ENCODE measurements at places on chromosomes 3 and 15.

DNA sequence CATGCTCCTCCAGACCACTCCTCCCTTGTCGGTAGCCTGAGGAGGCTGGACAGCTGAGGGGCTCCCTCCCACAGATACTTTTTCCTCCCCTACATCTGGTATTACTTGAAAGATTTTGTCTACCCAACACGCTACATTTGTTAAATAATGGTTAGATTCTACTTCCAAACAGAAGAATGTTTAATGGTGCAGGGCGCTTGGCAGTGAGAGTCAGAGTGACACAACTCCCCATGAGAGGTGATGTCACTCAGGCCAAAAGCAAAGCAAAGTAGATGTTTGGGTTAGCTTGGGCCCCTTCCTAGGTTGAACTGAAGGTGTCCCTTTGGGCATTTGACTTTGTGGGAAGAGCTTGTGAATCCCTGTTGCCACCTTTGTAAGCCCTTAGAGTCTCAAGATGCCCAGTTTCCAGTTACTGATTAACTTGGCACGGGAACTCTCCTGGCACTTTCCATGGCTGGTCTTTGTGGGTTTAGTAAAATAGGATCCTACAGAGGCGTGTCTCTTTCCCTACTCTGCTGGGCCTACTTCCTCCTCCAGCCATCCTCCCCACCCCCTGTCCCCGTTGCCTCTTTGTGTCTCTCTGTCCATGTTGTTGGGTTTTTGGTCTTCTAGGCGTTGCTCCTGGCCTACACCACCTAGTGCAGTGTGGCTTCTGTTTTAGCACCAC is 5.6 kb downstream of the LIMD1 start:
- DNase-seq, result no peak

- DNase-seq, result no peak
Observed at GRCh38 chr3:47394881-47395280, 14.1 kb downstream of the PTPN23 start.

DNA sequence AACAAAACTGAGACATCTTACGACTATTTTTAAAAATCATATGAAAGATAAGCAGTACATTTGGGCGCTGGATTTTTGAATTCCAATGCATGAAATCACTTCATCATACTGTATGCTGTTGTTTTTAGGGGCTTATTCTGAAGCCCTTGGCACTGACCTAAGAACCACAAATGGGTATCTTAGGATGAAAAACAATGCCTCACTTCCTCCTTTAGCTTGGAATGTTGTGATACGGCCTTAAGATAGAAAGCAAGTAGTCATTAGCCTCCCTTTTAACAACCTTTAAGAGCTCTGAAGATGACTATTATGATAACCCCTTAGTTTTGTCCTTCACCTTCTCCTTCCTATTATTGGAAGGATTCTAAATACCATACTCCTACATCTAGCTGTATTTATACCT is 289.8 kb downstream of the ARPP21 start:
- no peak for DNase-seq

- DNase-seq, result no peak
Observed at GRCh38 chr3:127789051-127789450, 33.3 kb downstream of the MGLL start.

DNA sequence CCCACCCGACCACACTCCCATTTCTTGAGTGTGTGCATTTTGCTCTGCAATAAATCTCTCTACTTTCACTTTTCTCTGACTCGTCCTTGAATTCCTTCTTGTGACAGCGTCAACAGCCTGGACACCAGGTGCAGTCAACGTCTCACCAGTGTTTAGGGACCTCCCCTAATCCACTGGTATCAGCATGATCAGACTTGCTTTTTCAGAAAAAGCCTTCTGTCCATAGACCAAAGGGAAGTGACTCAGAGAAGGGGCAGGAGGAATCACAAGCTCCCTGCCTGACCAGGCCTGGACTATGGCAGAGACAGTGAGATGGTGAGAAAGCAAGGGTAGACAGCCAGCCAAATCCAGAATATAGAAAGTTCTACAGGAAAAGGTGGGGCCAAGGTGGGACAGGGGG is 15.5 kb downstream of the CCR5 start:
- no peak for DNase-seq

DNA sequence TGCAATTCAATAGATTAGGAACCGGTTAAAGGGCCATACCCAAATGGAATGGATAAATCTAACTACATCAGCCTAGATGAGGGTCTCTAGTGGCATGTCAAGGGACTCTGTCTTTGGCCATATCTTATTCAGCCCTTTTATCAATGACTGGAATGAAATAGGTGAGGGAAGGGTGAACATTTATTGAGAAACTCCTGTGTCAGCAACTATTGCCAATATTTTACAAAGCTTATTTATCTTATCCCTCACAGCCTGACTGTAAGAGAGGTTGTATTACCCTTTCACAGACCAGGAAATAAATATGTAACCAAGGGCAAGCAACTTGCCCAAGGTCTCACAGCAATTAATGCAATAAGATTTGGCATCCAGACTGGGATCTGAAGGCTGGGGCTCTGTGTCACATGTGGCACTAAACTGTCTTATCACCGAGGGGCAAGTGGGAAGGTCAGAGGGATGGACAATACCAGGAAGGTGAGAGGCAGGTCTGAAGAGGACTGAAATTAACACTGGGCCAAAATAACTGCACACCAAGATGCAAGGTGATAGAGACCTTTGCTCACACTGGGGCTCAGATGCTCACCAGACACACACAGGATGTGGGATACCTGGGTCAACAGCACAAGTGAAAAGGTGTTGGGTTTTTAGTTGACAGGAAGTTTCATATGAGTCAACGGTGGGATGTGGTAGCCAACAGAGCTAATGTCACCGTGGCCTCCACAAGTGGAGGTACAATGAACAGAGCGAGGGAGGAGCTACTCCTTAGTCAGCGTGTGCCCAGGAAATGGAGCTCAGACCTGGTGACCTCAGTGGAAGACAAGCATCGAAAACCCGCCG is 261.3 kb downstream of the RPLP1 start:
- peak; percentile 52 for DNase-seq

- DNase-seq, result no peak
Observed at GRCh38 chr15:58731756-58732535, 17.6 kb downstream of the ADAM10 start.

DNA sequence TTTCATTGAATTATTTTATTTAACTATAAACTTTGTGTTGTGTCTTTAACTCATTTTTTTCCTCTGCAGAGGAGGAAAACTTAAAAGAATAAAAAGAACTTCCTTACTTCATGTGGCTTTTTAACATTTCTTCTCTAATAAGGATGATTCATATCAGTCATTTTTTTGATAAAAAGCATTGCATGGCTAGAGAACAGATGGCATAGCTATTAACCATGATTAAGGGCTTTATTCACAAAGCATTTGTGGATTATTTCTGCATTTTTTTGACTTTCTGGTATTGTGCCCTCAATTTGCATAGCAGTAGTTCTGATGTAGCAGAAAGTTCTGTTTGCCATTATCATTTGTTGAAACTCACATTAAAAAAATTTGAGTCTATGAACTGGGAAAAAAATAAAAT is 540.8 kb downstream of the SI start:
- DNase-seq, result no peak

DNA sequence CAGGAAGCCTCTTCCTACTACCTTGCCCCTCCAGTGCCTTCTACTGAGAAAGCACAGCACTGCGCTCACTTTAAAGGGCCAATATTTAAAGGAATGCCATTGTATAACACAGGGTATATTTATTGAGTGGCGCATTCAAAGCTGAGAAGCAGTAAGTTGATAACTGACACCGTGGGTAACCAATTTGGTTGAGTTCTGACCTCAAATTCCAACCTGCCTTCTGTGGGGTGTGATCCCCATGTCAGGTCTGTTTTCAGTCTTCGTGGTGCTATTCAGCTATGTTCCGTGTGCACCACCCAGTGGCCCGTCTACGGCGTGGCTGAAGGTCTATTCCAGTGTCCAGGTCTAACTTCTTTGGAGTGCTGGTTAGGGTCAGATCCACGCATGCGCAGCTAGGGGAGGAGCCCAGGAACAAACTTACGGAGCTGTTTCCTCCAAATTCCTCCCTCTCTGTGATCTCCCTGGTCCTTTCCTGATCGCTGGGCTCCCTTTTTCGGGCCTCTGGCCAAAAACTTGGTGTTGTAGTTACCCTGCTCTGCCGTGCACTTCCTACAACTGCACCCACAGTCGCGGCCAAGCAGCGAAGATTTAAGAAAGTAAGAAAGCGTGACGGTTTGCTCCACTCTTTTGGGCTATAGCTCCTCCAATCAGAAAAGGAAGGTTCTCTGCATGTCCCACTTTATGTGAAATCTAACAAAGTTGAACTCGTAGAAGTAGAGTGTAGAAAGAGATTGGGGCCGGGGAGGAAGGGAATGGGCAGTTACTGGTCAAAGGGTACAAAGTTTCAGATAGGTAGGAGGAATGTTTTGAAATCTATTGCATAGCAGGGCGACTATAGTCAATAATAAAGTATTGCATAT is 7.7 kb downstream of the LRRC2 start:
- DNase-seq, result peak; percentile 41

DNA sequence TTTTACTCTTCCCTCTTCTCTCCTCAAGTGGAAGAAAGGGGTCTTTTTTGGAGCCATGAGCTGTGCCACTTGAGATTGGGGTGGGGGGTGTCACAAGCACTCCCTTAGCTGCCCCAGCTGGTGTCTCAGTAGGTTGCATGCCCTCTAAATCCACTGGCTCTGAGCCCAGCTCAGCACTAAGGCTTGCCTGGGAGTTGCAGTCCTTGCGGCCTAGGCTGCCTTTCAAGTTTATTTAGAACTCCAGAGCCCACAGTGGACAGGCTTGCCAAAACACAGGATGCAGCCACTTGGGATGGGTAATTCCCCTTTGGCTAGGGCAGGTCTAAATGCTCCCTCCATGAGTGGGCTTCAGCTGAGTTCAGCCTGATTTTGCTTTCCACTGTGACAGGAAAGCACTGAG is 24.7 kb downstream of the C3orf20 start:
- DNase-seq, result no peak

DNA sequence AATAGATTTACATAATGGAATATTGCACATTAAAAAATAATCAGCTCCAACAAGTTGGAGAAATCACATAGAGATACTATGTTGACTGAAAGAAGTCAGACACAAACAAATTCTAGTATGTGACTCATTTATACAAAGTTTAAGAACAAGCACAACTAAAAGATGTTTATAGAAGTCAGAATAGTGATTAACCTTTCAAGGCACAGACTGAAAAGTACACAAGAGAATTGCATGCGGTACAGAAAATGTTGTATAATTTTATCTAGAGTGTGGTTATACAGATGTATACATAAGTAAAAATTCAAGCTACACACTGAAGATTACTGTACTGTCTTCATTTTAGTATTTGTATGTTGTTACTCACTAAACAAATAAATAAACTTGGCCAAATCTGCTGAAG is 19.3 kb upstream of the ATOSA start:
- no peak for DNase-seq

GRCh38 chr3:23004971-23005370 is 198.2 kb upstream of the UBE2E2 start:
- DNase-seq, result no peak

GRCh38 chr3:37968813-37969595 is 21.6 kb upstream of the VILL start:
- no peak for DNase-seq

DNA sequence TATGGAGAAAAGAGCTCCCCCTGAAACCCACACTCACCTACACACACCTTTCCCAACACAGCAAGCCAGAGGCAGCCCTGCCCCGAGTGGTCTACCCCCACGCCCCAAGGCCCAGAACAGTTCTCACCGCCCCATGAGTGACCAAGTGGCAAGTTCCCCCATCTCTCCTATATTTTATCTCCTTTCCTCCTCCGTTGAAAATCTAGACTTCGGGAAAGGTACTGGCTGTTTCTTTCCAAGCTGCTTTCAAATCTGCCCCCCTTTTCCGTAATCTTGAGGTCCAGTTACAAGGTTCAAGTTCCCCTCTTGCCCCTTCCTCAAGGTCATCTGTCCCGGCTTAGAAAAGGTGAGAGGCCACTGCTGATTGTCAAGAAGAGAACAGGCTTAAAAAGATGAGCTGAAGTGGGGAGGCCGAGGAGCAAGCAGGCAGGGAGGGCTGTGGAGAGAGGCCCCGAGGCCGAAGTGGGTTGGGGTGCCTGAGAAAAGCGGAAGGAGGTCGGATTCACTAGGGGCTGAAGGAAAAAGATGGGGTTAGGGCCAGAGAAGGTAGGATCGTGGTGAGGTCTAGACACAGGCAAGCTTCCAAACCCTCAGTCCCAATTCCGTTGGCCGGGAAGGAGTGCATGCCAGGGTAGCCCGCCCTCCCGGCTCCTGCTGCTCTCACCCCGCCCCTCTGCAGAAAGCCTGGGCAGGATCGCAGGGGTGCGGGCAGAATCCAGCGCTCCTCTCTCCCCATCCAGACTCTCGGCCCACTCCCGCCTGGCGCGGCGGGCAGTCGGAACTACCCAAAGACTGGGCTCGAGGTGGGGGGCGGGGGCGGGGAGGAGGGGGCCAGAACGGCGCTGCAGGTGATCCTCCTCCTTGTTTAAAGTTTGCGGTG is 1.7 kb downstream of the SEMA5B start:
- no peak for DNase-seq

DNA sequence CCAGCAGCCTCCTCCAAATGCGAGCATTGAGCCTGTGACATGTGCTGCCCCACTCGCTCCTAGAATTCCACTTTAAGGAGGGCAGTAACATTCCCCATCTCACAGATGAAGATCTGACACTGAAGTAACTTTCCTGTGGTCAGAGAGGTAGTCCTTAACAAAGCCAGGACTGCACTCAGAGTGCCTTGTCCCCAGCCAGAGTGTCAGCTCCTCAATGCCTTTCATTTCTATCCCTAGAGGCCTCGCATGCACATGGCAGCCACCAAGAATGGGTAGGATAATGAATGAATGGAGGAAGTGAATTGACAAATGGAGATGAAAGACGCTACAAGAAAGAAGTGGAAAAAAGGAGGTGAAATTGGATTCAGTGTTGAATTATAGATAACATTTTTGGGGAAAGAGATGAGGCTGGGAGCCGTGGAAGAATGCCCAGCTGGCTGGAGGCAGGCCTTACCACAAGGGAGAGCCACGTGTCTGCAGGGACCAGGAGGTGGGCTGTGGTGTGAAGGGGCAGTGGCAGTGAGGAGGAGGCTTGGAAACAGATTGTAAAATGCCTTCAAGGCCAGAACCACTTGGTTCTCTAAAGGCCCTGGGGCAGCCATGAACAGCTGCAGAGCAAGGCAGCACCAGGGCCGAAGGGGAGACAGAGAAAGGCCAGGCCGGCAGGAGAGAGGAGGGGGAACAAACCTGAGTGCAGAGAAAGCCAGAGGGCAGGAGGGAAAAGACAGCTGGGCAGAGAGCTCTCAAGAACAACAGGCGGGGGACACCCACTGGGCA is 10.4 kb downstream of the CFAP92 start:
- DNase-seq, result no peak

DNA sequence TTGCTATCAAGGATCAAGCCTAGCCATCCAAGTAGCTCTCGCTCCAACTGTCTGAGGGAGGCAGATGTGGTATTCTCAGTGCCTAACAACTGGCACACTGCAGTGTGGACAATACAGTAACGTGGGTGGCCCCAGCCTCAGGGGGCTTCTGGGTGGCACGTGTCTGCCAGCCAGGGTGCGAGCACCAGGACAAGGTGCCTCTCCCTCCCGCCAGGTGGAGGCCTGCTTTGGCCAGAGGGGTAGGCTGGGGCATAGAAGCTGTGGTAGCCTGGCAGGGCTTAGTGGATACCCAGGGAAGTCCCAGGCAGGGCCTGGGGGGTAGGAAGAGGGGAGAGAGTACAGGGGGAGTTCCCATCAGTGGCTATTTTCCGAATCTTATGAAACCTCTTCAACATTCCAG is 234.0 kb downstream of the PLCL2 start:
- no peak for DNase-seq
